ENCODE measurements at places on chromosomes 11 and 22. TPM values are rescaled to one million over a fixed set of nuclear protein-coding genes. Genes with fewer than 3 reads are reported as not detected.

Gene MS4A6A
- total RNA-seq: 1.6 TPM

Gene NRGN
- total RNA-seq: 1.9 TPM

Gene MMP7
- total RNA-seq: not detected

Gene MRGPRX4
- total RNA-seq: not detected

Gene OR56B1
- total RNA-seq: not detected

Gene LDHAL6A
- total RNA-seq: 0.94 TPM

Gene C11orf86
- not detected for total RNA-seq
